Left lung (tissue), 14 donors: ENCODE measurements at places on chromosomes 12 and 14. TPM values are rescaled to one million over a fixed set of nuclear protein-coding genes. Genes with fewer than 3 reads are reported as not detected.

Gene SCNN1A
- 3.7 TPM for polyA plus RNA-seq

Gene ACRBP
- 6.4 TPM for polyA plus RNA-seq

Gene WNK1
- polyA plus RNA-seq = 106 TPM

Gene CCDC197
- not detected for polyA plus RNA-seq

Gene AMIGO2
- polyA plus RNA-seq = 2.9 TPM

Gene PLCZ1
- polyA plus RNA-seq = 1.7 TPM

Gene DLK1
- 1.6 TPM for polyA plus RNA-seq

Gene IKBIP
- polyA plus RNA-seq = 31.7 TPM

Gene LRFN5
- polyA plus RNA-seq = 5.8 TPM

Gene GTF2A1
- 31.6 TPM for polyA plus RNA-seq

Gene SIX4
- polyA plus RNA-seq = 4.2 TPM

Gene CMKLR1
- polyA plus RNA-seq = 14.7 TPM

Gene POTEM
- not detected for polyA plus RNA-seq

Gene KRT3
- not detected for polyA plus RNA-seq

Gene HRK
- polyA plus RNA-seq = 0.24 TPM

Gene PRIMA1
- polyA plus RNA-seq = 1.3 TPM

Gene RHOJ
- 65.0 TPM for polyA plus RNA-seq

Gene ADSS1
- 11.1 TPM for polyA plus RNA-seq

Gene CHGA
- polyA plus RNA-seq = 2.2 TPM

Gene ASCL1
- polyA plus RNA-seq = 6.4 TPM
